ENCODE measurements at places on chromosomes 5 and 9. TPM values are rescaled to one million over a fixed set of nuclear protein-coding genes. Genes with fewer than 3 reads are reported as not detected.

The FBXL17 gene
- total RNA-seq, result 19.3 TPM

The EGFL7 gene
- 2.1 TPM for total RNA-seq

The CENPK gene
- 7.9 TPM for total RNA-seq

The STING1 gene
- total RNA-seq, result 38.4 TPM

The VPS13A gene
- total RNA-seq, result 59.2 TPM

The CNTFR gene
- not detected for total RNA-seq

The SLC46A2 gene
- 0.94 TPM for total RNA-seq

The APBA1 gene
- 0.52 TPM for total RNA-seq

The HAPLN1 gene
- total RNA-seq, result under 0.01 TPM

The HSPB3 gene
- total RNA-seq, result 0.31 TPM

The FOXD4 gene
- not detected for total RNA-seq

The CDC25C gene
- total RNA-seq, result 1.2 TPM

The FOXD4L6 gene
- total RNA-seq, result not detected

The MYMK gene
- not detected for total RNA-seq

The SLC34A3 gene
- total RNA-seq, result not detected

The TLE1 gene
- 27.2 TPM for total RNA-seq

The CNTNAP3B gene
- total RNA-seq, result under 0.01 TPM

The LURAP1L gene
- 0.10 TPM for total RNA-seq

The ZNF454 gene
- not detected for total RNA-seq

The LYRM7 gene
- total RNA-seq, result 6.7 TPM

The SLC4A9 gene
- 0.10 TPM for total RNA-seq

The IL4 gene
- total RNA-seq, result not detected

The GPR150 gene
- 0.42 TPM for total RNA-seq

The ADAMTS6 gene
- 4.9 TPM for total RNA-seq

The PDGFRB gene
- total RNA-seq, result 0.94 TPM

The PCDHGB1 gene
- not detected for total RNA-seq

The INSL4 gene
- not detected for total RNA-seq

The DOCK8 gene
- 80.8 TPM for total RNA-seq

Data from mononuclear cell (primary cell).